NCI-H446 treated with DMSO at 0.1 percent for 48 hours (cell line): ENCODE measurements at places on chromosomes 13 and 19.

GRCh38 chr13:111033172-111034130 is 81.7 kb upstream of the ARHGEF7 start:
- no peak for DNase-seq

DNA sequence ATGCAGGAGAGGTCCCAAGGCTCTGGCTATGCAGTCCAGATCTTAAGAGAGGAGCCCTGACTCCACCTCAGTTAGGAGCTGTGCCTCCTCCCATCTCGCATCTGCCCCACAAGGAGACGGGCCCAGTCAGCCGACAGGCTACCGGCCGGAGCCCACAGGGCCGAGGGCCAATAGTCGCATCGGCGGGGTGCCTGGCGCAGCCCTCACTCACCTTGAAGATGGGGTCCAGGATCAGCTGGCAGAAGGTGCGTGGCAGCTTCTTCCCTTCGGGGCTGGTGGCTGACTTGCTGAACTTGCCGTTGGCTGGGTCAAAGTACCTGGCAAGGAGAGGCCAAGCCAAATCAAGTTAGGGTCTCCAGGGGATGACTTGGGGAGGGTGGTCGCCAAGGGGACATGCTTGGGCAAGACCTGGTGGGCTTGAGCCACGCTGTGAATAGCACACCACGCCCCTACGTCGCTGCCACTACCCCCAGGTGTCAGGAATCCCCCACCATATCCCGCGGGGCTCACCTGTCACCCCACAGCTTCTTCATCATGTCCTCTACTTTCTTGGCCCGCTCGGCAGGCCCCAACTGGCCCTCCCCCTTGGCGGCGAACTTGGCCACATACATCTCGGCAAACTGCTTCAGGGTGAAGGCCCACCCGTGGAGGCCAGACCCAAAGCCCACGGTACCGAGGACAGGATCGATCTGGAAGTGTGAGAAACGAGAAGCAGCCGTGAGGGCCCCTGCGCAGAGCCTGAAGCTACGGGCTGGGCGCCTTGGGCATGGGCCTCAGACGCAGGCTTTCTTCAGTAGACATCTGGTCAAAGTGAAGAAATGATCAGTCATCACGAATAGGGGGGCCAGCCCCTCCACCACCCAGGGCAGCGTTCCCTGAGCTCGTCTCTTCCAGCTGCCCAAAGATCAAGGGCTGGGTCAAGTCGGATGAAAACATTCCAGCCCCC is 3.3 kb downstream of the EEF2 start:
- DNase-seq: no peak

DNA sequence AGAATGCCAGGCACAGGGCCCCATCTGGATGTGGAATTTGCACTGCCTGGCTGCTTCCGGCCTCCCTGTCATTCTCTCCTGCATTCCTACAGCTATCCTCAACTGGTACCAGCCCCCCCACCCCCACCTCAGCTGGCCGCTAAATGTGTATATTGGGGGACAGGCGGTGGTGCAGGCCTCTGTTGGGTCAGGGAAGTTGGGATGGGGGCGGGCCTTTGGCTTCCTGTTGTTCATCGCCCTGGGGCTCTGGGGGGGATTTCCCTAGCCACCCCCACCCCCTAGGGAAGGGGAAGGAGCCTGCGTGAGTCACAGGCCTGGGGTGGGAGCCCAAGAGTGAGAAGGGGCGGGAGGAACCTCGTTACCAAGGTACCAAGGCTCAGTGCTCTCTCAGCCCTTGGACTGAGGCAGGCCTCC is 10.6 kb downstream of the POU2F2 start:
- no peak for DNase-seq

DNA sequence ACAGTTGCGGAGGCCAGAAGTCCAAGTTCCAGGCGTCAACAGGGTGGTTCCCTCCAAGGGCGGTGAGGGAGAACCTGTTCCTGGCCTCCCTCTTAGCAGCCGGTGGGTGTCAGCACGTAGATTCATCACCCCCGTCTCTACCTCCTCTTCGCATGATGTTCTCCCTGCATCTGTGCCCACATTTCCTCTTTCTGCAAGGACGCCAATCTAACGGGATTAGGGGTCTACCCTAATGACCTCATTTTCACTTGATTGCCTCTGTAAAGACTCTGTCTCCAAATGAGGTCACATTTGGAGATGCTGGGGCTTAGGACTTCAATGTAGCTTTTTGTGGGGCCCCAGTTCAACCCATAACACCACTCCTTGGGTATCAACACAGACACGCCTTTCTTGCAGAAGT is 38.5 kb downstream of the DPF1 start:
- no peak for DNase-seq

DNA sequence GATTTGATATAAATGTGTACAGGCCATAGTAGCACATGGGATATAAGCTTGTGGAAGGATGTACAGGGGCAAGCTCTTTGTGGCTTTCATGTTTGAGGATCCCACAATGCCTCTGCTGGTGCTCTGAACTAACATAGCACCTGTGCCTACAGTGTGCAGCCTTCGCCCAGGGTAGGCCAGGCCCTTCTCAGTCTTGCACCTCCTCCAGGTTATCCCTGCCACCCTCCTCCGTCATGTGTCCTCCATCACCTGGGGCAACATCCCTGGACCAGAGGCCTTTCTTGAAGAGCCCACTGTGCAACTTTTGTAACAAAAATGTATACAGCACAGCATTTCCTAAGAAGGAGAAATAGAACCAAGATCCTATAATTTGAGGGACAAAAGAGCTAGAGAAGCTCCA is 306.8 kb downstream of the IRS2 start:
- DNase-seq: no peak

- no peak for DNase-seq
These were observed 23.1 kb downstream of the ITGBL1 start for GRCh38 chr13:101475536-101475935.

DNA sequence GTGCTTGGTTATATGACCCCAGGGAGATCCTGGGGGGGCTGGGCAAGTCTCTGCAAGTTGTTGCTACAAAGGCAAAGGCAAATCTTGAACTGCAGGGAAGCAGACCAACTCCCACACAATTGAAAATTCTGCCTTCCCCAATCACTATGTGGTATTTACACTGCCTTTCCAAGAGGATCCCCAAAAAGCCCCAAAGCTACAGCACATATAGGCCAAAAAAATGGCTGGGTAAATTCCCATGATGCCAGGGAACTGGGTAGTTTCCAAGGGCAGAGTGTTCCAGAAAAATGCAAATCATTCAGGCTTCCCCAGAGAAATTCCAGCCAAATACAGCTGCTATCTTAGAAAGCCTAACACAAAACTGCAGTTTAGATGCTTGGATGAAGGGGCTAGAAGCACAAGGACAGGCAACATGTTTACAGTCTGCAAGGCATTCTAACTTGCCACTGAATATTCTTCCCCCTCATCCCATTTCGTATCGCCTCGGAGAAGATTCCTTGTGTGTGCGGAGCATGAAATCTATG is 6.2 kb downstream of the FOXO1 start:
- no peak for DNase-seq

DNA sequence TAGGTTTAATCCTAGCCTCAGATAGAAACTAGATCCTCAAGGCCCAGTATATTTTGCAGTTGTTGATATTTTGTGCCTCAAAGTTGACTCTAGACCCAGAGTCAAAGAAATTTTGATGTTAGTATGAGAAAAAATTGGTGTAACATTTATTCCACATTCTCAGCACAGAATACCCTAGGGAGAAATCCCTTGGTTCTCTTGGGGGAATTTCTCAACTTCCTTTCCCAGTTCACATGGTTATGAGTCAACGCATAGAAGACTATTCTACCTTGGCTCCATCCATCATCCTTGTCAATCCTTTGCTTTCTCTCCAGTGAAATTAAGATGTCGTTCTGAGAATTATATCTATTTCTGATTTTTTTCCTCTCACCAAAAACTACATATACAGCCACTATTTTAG is 145.3 kb downstream of the POSTN start:
- DNase-seq: no peak

- peak; percentile 83 for DNase-seq
These were observed 45.9 kb downstream of the COMP start for GRCh38 chr19:18745012-18745735.

- no peak for DNase-seq
These were observed 16.2 kb upstream of the IFT88 start for GRCh38 chr13:20550799-20551198.

GRCh38 chr13:109725297-109725696 is 61.1 kb downstream of the IRS2 start:
- no peak for DNase-seq
